ENCODE measurements at places on chromosomes 7 and 10.

DNA sequence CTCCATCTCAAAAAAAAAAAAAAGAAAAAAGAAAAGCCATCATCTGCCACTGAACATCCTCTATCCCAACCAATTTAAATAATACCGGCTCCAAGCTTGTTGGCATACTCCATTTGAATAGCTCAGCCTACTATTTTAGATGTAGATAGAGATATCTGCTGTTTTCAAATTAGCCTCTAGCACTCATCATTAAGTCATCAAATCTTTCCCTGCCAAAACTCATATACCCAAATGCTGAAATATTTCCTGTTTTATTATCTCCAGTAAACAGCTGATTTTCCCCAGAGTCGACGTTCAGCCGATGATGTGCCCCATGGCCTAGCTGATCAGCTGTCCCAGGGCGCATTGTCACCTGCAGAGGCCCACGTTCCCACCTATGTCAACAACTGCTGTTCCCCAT is 34.5 kb upstream of the FRMD4A start:
- no peak for DNase-seq

DNA sequence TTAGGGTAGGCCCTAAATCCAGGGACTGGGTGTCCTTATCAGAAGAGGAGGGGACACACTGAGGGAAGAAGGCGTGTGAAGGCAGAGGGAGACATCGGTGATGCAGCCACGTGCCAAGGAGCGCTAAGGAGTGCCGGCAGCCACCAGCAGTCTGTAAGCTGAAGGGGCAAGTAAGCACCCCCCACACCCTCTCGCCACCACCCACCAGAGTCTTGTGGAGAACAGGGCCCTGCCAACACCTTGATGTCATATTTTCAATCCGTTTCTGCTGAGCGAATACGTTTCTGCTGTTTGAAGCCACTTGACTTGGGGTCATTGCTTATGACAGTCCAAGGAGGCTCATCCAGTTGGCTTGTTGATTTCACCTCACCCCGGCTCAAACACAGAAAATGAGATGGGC is 37.9 kb downstream of the RGS10 start:
- no peak for DNase-seq

GRCh38 chr10:3425261-3425660 is 252.7 kb upstream of the PITRM1 start:
- DNase-seq = no peak

GRCh38 chr10:119313644-119314043 is 106.3 kb downstream of the GRK5 start:
- DNase-seq = no peak

DNA sequence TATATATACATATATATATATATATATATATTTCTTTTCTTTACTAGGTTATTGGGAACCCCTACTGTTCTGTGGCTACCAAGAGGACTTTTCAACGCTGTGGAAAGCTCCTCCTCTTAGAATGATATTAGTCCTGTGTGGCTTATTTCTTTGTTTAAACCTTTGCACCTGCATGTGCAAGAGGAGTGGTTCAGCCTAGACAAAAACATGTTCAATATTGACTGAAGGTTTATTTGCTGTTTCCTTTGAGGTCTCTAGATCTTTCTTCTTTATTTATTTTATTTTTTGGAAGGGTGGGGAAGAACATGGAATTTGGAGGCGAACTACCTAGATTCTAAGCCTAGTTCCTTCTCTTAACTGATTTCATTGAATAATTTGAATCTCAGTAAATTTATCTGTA is 118.1 kb downstream of the GNAT3 start:
- no peak for DNase-seq

- DNase-seq = no peak
These were observed 9.5 kb downstream of the ABCB1 start for GRCh38 chr7:87591211-87591610.

GRCh38 chr7:156650042-156650441 is 9.5 kb downstream of the RNF32 start:
- no peak for DNase-seq
